ENCODE measurements at places on chromosomes 6 and 20.

DNA sequence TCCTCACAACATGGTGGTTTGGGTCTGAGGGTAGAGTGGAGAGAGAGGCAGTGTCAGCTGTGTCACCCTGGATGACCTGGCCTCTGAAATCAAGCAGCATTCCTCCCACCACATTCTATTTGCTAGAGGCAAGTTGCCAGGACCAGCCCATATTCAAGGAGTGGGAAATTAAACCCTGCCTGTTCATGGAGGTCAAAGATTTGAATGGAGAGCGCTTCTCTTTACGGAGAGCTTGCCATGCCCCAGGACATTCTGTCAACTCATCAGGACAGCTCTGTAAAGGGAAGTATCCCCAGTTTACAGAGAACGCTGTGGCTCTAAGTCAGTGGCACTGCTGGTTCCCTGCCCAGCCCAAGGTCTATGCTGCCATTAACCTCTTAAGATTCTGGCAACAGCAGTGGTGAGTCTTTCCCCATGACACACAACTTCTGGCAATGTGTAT lies 90.0 kb upstream of the INSM1 start:
- DNase-seq = no peak

- no peak for DNase-seq
Measured at GRCh38 chr6:39082310-39082709, 32.7 kb downstream of the SAYSD1 start.

- no peak for DNase-seq
Measured at GRCh38 chr6:143611580-143611979, 66.2 kb upstream of the PHACTR2 start.

DNA sequence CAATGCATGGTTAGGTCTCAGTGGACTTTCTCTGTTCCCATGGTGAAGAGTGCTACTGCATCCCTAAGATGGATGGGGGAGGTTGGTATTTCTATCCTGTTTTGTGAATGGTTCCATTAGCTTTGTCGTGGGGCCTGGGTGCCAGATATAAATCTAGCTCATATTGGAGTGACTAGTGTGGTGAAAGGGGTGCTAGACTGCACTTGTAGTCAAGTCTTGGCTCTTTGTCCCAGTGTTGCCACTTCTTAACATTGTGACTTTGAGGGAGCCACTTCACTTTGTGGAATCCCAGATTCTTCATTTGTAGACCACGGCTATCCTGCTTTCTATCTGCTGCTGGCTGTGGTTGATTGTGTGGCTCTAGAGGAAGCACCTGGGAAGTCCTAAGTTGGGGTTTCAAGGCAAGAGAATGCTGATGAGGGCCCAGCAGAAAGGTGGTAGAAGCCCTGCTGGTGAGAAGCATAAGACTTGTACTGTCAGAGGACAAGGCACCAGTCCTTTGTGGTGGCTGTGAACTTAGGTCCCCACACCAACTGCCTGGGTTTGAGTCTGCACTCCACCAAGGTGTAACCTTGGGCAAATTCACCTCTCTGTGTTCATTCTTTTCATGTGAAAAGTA lies 44.1 kb downstream of the VAPB start:
- no peak for DNase-seq

DNA sequence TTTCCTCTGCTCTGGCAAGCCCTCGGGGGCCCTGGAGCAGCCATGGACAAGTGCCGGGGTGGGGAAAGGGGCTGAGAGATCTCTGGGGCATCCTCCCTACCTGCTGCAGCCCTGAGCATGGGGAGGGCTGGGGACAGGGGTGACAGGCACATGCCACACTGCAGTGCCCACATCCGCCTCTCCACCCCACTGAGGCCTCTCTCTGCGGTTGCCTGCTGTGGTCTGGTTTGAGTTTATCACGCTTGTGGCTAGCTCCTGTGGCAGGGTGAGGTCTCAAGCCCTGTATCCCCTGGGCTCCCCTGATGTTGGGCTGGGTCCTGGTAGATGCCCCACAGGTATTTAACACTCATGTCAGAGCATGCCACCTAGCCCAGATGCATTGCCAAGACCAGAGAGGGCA lies 52.9 kb upstream of the MLN start:
- DNase-seq = no peak
